Astrocyte of the hippocampus (primary cell): ENCODE measurements at places on chromosomes 11 and 22.

DNA sequence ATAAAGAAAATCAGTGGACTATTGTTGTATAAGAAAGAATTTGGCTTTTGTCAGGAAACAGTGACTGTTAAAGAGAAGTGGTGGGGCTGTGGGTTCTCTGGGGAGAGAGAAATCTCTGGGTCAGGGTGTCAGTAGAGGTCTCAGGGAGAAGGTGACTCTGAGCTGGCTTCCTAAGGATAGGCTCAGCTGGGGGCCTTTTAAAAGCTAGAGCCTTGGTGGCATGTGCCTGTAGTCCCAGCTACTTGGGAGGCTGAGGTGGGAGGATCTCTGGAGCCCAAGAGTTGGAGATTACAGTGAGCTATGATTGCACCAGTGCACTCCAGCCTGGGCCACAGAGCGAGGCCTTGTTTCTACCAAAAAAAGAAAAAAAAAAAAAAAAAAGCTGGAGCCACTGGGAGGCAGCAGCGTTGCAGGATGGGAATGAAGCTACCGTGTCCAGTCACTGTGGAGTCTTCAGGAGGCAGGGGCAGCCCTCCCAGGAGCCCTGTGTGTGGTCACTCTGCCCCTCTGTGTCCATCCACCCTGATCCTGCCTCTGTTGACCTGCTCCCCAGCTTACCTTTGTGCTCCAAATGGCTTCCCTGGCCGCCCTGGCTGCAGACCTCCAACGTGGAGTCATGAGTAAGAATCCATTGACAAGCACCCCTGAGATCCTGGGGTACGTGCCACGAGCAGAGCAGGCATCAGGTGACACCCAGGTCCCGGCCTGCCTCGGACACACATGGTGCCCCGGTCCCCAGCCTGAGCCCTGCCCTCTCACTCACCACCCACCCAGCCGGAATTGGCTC lies 5.4 kb upstream of the MIF start:
- DNase-seq = no peak

DNA sequence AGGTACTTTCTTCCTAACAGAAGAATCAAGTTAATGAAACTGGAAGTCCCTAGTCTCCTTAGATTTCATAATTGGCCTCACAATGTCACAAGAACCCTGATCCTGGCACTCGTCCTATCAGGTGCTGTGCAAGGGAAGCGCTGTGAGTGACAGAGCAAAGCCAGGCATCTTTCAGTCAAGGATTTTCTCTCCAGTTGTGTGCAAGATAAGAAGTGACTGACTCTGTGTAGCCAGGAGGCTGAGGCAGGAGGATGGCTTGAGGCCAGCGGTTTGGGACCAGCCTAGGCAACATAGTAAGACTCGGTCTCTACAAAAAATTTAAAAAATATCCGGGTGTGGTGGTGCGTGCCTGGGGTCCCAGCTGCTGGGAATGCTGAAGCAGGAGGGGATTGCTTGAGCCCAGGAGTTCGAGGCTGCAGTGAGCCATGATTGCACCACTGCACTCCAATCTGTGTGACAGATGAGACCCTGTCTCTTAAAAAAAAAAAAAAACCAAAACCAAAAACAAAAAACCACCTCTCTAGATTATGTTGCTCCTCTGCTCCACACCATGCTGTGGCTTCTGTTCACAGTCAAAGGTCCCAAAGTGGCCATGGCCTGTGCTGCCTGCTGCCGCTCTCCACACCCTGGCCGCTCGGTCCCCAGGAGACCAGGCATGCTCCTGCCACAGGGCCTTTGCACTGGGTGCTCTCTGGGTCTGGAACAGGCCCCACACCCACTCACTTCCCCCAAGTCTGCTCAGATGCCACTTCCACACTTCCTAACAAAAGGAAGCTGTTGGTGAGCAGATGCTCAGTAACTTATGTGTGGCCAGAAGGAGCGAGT lies 54.2 kb upstream of the CLDN5 start:
- no peak for DNase-seq

- peak; percentile 28 for DNase-seq
These were observed 7.3 kb upstream of the ARAP1 start for GRCh38 chr11:72759468-72759985.

DNA sequence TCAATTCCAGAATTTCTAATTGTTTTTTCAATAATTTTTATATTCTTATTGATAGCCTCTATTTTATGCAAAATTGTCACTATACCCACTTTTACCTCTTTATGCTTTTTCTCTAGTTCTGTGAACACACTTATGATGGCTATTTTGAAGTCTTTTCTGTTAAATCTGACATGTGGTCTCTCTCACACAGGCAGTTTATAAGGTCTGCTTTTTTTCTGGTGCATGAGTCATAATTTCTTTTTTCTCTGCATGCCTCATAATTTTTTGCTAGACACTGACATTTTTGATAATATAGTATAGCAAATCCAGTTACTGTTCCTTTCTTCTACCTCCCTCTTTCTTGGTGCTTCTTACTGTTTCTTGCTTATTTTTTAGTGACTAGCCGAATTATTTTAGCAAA lies 36.0 kb downstream of the ZBTB44 start:
- no peak for DNase-seq

DNA sequence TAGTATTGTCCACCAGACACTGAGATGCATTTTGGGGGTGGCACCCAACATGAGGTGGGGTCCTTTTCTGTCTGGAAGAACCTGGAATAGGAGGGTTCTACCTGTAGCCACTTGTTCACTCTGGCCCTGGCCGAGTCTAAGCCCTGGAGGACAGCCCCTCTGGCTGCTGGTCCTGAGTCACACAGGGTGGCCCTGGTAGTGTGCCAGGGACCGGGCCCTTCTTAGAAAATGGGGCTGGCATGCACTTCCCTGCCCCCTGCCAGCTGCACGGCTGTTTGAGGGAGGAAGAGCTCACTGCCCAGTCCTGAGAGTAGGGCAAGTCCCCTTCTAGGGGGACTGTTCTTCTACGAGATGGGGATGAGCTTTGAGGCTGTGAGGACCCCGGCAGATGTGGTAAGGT lies 2.2 kb downstream of the PLCB3 start:
- peak; percentile 53 for DNase-seq

- no peak for DNase-seq
These were observed 252.8 kb upstream of the PLET1 start for GRCh38 chr11:112513417-112513816.

DNA sequence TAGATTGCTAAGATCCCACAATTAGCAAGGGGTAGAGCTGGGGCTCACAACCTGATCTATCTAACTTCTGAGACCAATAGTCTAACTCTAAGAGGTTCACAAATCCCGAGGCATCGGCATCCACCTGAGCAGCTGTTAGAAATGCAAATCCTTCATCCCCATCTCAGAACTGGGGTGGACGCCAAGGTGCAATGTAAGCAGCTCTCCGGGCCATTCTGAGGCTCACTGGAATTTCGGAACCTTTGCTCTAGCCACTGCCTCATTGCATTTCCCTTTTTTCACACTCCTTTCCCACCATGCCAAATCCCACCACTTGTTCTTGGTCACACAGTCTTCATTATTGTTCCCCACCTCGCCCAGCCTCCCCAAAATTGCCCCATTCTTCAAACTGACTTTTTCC lies 29.8 kb downstream of the MAML2 start:
- DNase-seq = no peak

DNA sequence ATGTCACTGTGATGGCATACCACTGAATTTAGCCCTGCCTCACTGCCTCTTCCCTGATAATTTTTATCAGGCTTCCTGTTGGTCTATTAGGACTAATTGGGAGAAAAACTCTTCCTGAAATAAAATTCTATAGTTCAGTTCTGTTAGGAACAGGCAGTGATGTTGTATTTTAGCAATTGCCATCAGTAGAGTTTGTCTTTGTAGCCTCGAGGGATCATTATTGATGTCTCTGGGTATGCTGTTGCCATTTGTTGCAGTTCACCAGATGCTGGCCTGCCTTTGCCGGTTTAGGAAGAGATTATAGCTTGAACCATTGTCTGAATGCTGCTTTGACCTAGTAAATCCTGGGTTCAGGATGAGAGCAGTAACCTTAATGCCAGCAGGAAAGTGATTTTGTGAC lies 41.0 kb downstream of the KDM2A start:
- no peak for DNase-seq

DNA sequence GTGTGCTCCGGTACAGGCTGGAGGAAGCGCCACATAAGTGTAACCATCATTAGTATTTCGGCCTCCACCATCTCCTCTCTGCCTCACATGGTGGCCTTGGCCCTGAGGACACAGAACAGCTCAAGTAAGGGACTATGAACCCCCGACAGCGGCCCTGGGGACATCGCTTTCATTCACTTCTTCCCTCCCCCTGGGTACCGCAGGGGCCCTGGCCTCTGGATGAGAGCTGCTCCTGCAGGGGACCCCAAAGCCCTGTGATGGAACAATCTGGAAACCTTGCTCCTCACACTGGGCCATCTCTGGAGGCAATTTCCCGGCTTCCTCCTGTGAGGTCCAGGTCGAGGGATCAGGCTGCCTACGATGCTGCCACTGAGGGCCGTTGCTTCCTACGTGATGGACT lies 565.5 kb downstream of the BRD1 start:
- DNase-seq = no peak

DNA sequence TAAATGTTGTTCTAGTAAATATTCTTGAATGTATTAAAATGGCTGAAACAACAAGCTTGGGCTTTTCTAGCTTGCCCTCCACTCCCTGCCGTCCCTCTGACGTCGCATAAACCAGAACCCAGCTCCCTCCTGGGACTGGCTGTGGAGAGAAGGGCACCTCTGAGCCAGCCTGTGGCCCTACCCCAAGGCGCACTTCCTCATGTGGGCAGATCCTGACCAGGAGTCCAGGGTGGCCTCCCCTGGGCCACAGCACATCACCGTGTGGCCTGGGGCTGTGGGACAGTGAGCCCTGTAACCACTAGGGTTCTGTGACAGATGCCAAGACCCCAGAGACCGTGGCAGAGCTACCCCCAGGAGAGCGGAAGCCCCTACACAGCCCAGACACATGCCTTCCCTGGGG lies 10.2 kb upstream of the ADORA2A start:
- no peak for DNase-seq

- peak; percentile 56 for DNase-seq
These were observed 65.6 kb downstream of the LDLRAD3 start for GRCh38 chr11:36009473-36009872.

DNA sequence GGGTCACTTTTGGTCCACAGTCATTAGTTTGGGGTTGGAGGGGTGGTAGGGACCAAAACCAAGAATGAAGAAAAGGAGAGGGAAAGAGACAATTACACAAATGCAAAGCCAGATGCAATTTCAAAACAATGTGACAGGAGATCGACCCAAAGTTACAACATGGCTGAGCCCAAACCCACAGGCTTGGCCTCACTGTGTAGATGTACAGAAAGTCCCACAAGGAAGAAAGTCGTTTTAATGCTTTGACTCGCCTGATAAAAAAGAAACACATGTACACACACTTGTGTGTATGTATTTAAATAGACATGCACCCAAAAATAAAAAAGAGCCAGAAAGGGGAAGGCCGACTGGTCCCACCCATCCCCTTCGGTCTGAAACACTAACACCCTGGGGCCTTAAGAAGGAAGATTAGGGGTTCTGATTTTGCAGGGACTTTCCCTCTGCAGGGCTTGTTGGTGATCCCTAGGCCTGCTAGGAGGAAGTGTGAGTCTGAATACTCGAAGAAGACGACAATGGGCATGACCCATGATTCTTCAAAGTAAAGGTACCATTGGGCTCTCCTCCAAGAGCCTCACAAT lies 104.1 kb downstream of the ETS1 start:
- DNase-seq = no peak

DNA sequence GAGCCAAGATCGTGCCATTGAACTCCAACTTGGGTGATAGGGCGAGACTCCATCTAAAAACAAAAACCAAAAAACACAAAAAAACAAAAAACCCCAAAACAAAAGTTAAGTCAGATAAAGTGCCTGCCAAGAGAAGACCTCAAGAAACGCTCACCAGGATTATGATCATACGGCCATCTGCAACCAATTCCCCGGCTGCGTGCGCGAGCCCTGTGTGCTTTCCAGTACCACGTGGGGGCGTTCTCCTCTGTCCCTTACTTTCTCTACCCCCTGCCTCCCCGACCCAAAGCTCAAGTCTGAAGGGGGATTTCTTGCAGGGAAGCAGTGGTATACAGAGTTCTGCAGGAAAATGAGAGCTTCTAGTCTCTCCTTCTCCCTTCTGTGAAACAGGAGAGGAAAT lies 10.5 kb upstream of the RPS19BP1 start:
- DNase-seq = peak; percentile 51

DNA sequence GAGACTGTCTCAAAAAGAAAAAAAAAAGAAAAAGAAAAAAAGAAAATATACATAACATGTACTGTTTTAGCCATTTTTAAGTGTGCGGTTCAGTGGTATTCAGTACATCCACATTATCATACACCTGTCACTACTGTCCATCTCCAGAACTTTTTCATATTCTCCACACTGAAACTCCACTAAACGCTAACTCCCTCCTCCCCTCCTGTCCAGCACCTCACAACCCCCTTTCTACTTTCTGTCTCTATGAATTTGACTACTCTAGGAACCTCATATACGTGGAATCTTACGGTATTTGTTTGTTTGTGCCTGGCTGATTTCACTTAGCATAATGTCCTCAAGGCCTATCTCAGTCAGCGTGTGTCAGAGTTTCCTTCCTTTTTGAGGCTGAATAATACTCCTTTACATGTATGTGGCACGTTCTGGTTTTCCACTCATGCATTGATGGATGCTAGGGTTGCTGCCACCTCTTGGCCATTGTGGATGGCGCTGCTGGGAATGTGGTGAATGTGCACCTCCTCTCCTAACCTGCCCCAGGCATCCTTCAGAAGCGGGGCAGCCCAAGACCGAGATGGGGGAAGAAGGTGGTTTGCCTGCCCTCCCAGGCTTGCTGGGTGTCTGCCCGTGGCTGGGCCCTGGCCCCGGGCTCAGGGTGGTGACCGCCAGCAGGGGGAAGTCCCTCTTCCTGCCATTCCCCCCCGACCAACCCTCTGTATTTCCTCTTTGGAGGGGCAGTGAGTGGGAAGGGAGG lies 60.5 kb downstream of the BCR start:
- peak; percentile 14 for DNase-seq

- peak; percentile 95 for DNase-seq
These were observed 2.1 kb downstream of the MED15 start for GRCh38 chr22:20509344-20510047.

DNA sequence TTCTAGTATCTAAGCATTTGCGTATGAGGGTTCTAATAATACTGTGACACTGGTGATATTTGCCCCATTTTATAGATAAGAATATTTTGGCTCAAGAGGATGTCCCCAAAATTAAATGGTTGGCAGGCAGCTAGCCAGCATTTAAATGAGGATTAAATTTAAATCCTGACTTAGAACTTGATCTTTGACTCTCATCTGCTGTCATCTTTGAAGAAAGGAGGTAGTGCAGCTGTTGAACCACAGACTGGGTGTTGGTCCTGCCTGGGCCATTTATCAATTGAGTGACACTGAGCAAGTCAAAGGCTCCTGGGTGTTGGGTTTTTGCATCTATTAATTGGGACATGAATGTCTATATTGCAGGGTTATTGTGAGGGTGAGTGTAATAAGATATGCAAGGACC lies 112.3 kb downstream of the INSC start:
- DNase-seq = no peak
